ENCODE measurements at places on chromosomes 4 and X. TPM values are rescaled to one million over a fixed set of nuclear protein-coding genes. Genes with fewer than 3 reads are reported as not detected.

The LRIT3 gene
- polyA plus RNA-seq = 0.21 TPM

DNA sequence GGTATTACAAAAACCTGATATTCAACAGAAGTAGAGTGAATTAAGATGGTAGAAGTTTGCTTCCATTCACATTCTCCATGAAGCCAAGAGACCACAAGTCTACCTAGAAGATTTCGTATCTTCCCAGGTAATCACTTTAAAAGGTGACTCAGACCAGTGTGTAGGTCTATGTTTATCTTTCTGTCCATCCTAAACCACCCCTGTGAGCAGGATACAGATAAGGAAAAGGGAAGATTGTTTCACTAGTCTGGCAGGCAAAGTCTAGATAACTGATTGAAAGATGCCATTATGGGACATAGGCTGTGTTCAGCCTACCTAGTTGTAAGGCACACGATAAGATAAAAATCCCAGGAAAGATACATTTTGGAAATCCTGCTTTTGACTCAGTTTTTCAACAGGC is 244.3 kb upstream of the NWD2 start:
- DNase-seq = no peak
- no peak overlapping the region for H3K4me3 ChIP-seq
- H3K36me3 ChIP-seq = no peaks in the 10 kb centered on the region

DNA sequence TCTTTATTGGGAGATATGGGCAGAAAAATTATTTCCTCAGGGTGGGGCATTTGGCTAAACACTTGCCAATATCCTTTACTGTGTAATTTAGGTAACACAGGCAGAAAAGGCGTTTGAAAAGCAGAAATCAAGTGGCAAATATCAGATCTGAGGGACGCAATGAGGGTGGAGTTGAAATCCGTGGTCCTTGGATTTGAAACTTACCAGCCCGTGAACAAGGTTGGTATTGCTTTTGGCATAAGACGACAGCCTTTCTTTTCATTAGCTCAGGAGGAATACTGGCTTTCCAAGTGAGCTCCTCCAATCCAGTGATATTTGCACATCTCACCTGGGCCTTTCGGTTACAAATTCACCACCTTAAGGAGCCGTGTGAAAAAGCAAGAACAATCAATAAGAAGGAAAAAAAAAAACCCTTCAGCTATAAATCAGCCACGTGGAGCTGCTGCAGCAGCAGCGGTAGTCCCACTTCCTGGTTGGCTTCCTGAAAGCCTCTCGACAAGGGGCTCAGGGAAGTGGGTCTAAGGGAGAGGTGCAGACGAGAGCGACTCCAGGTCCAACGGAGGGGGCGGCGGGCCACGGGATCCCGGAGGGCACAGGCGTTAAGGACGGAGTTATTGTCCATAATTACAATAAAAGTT is 734 bp upstream of the GALNT7 start:
- peaks cover 31% of the 10 kb centered on the region for H3K4me1 ChIP-seq
- H3K36me3 ChIP-seq = no peaks in the 10 kb centered on the region
- H3K4me3 ChIP-seq = peak overlapping the region; percentile 74
- peak overlapping the region; percentile 45 for H3K27ac ChIP-seq
- DNase-seq = no peak
- no peaks in the 10 kb centered on the region for H3K27me3 ChIP-seq

The PRDM8 gene
- polyA plus RNA-seq = 20.0 TPM

The NKX1-1 gene
- polyA plus RNA-seq = not detected

GRCh38 chrX:40132751-40133150 is 35.0 kb upstream of the BCOR start:
- H3K27me3 ChIP-seq = no peaks in the 10 kb centered on the region
- no peak overlapping the region for H3K27ac ChIP-seq
- H3K4me3 ChIP-seq = no peak overlapping the region
- H3K4me1 ChIP-seq = no peaks in the 10 kb centered on the region

DNA sequence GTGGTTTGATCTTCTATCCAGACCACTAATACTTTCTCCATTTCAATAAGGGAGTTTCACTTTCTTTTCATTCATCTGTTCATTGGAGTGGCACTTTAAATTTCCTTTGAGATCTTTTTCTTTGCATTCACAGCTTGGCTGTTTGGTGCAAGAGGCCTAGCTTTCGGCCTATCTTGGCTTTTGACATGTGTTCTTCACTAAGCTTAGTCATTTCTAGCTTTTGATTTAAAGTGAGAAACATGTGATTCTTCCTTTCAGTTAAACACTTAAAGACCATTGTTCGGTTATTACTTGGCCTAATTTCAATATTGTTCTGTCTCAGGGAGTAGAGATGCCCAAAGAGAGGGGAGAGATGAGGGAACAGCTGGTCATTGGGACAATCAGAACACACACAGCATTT is 24.3 kb downstream of the CXCL13 start:
- no peak overlapping the region for H3K4me3 ChIP-seq
- no peak overlapping the region for H3K27ac ChIP-seq
- no peaks in the 10 kb centered on the region for H3K36me3 ChIP-seq
- DNase-seq = no peak

GRCh38 chr4:8463811-8464210 is 23.2 kb downstream of the TRMT44 start:
- H3K27me3 ChIP-seq = no peaks in the 10 kb centered on the region
- H3K4me1 ChIP-seq = no peaks in the 10 kb centered on the region
- H3K4me3 ChIP-seq = no peak overlapping the region
- DNase-seq = no peak
- H3K27ac ChIP-seq = no peak overlapping the region

The MAGEA2 gene
- not detected for polyA plus RNA-seq

DNA sequence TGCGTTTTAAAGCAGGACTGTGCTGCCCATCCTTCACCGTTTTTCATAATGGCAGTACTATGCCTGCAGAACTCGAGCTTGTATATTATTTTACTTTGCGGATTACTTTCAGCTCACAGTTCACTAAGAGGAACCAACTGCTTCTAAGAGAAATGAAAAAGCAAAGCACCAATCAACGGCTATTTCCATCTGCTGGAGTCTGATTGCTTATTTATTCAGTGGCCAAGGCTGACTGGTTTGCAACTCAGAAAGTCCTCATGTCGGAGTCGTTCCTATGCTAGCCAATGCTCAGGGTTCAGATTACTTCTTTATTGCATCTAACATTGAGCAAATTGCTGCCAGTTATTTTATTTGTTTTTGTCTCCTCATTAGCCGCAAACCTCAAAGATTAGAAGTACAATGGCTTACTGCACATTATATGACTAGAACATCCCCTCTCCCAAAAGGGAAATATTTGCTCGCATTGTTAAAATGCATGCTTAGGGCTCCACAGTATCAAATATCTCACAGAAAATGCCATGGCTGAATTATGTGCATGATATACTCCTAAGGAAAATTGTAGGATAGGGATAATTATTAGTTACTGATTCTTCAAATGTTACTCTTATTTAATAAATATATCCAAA is 1628.2 kb upstream of the ADGRL3 start:
- H3K27me3 ChIP-seq = no peaks in the 10 kb centered on the region
- no peaks in the 10 kb centered on the region for H3K4me1 ChIP-seq
- no peaks in the 10 kb centered on the region for H3K36me3 ChIP-seq
- H3K27ac ChIP-seq = no peak overlapping the region

GRCh38 chrX:40177117-40177430 is 79.3 kb upstream of the BCOR start:
- no peaks in the 10 kb centered on the region for H3K27me3 ChIP-seq
- no peaks in the 10 kb centered on the region for H3K36me3 ChIP-seq
- DNase-seq = no peak
- H3K4me3 ChIP-seq = peak overlapping the region; percentile 60
- H3K4me1 ChIP-seq = peaks cover 30% of the 10 kb centered on the region

The FAM149A gene
- polyA plus RNA-seq = 0.42 TPM

DNA sequence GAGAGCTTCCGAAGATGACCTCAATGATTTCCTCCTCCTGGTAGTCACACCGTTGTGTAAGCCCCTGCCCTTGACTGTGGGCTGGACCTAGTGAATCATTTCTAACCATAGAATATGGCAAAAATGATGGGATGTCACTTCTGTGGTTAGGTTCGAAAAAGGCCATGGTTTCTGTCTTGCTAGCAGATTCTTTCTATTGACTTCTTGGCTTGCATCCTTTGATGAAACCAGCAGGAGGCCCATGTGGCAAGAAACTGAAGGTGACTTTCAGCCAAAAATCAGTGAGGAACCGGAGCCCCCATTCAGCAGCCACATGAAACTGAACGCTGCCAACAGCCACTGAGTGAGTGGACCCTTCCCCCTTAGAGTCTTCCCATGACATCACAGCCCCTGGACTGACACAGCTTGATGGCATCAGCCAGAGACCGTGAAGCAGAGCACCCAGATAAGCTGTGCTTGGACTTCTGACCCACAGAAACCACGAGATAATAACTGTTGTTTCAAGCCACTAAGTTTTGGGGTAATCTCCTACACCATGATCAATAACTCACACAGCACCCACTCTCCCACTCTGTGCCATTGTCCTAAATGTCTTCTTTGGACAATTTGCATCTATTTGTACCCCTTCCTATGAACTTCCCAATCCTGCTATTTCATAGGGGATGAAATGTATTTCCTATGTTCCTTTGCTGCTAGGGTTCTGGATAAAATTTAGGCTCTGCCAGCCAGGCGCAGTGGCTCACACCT is 148.0 kb upstream of the STX18 start:
- DNase-seq = no peak
- no peaks in the 10 kb centered on the region for H3K36me3 ChIP-seq
- no peaks in the 10 kb centered on the region for H3K27me3 ChIP-seq
- H3K4me3 ChIP-seq = no peak overlapping the region
- H3K4me1 ChIP-seq = no peaks in the 10 kb centered on the region
- H3K27ac ChIP-seq = no peak overlapping the region

GRCh38 chr4:15884666-15885065 is 53.9 kb downstream of the FGFBP1 start:
- no peak for DNase-seq
- no peaks in the 10 kb centered on the region for H3K4me1 ChIP-seq
- no peak overlapping the region for H3K27ac ChIP-seq
- H3K36me3 ChIP-seq = no peaks in the 10 kb centered on the region

The PNCK gene
- not detected for polyA plus RNA-seq

DNA sequence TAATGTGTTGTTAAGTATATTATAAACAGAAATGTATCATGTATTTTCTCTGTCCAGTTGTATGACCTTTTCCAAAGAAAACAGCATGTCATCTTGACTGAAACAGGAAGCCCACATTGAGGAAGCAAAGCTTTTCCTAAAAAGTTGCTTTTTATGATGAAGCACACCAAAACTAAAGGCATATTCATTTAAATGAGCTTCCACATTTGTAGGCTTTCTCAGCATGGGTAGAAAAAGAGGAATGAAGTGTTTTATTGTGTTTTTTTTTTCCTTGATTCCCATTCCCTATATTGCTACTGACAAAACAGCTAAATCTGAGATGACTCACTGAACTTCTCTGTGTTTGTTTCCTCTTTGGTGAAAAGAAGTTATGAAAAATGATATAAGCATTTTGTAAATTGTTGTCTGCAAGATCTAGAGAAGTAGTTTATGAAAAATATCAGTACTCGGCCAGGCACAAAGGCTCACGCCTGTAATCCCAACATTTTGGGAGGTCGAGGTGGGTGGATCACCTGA is 32.5 kb upstream of the FRAS1 start:
- no peaks in the 10 kb centered on the region for H3K36me3 ChIP-seq
- no peaks in the 10 kb centered on the region for H3K4me1 ChIP-seq
- DNase-seq = no peak

The WDR1 gene
- polyA plus RNA-seq = 134 TPM

DNA sequence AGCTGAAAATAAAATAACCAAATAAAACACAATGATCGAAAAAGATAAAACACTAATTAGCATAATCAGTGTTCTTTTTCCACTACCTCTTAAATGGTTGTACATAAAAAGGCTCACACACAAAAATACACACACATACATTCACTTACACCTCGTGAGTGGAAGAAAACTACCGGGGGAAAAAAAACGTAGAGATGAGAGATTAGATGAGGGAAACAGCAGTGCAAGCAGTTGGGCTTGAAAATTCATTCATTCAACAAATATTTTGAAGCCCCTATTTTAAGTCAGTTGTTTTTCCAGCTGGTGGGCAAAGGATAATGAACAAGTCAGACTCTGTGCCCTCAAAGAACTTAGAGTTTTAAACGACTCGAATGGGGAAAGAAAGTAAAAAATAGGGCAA is 1.0 kb downstream of the TBCK start:
- peaks cover 19% of the 10 kb centered on the region for H3K4me1 ChIP-seq
- H3K27me3 ChIP-seq = no peaks in the 10 kb centered on the region
- peak overlapping the region; percentile 95 for H3K27ac ChIP-seq

DNA sequence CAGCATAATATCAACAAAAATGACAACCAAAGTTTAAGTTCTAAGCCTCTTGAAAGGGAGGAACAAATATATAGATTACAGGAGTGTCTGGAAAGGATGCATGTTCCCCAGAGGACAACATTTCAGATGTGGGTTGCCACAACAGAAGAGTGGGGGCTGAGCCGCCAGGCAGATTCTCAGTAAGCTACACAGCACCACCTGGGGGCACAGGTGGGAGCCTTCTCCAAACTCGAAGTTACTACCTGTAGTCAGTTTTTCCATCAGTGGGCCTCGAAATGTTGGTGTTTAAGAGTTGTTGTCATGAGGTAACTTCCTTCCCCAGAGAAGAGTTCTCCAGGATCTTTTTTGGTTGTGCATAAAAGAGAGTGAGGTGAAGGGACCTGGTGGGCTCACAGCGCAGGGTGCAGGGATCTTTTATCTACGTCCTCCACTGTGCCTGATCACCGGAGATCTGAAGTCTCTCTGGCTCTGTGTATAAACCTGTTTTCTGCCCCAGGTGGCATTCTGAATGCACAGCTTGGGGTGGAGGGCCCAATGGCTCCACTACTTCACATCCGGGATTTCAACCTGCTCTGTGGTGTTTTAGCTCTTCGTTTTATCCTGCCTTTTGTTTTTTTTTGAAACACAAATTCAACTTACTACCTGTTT is 58.4 kb upstream of the STS start:
- H3K4me3 ChIP-seq = no peak overlapping the region
- no peaks in the 10 kb centered on the region for H3K27me3 ChIP-seq
- H3K27ac ChIP-seq = peak overlapping the region; percentile 11
- peaks cover 48% of the 10 kb centered on the region for H3K4me1 ChIP-seq

DNA sequence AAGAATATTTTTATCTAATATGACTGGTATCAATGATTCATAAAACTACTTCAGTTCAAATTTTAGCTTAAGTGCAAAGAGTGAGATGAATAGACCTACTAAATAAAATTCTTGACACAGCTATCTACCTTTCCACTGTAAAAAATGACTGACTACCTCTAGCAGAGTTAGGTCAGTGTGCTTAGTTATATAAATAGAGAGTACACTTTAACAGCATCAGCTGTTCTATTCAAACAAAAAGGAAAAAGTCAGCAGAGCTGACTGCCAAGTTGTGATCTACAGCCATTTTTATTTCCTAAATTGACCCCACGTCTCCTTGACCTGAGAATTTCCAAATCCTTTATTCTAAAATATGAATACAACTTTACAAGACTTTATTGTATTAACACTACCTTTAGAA is 262.4 kb downstream of the CAMK2D start:
- no peak overlapping the region for H3K27ac ChIP-seq
- no peaks in the 10 kb centered on the region for H3K4me1 ChIP-seq
- DNase-seq = no peak
- peaks cover 53% of the 10 kb centered on the region for H3K36me3 ChIP-seq
- no peak overlapping the region for H3K4me3 ChIP-seq
- no peaks in the 10 kb centered on the region for H3K27me3 ChIP-seq

The DKK2 gene
- not detected for polyA plus RNA-seq

The CLCN5 gene
- polyA plus RNA-seq = 0.52 TPM
